ENCODE measurements at places on chromosomes 2 and 18.

- DNase-seq, result no peak
Measured at GRCh38 chr18:55462652-55463051, 125.3 kb downstream of the TCF4 start.

GRCh38 chr2:14601156-14601770, 31.3 kb upstream of the LRATD1 start:
- DNase-seq, result peak; percentile 30

DNA sequence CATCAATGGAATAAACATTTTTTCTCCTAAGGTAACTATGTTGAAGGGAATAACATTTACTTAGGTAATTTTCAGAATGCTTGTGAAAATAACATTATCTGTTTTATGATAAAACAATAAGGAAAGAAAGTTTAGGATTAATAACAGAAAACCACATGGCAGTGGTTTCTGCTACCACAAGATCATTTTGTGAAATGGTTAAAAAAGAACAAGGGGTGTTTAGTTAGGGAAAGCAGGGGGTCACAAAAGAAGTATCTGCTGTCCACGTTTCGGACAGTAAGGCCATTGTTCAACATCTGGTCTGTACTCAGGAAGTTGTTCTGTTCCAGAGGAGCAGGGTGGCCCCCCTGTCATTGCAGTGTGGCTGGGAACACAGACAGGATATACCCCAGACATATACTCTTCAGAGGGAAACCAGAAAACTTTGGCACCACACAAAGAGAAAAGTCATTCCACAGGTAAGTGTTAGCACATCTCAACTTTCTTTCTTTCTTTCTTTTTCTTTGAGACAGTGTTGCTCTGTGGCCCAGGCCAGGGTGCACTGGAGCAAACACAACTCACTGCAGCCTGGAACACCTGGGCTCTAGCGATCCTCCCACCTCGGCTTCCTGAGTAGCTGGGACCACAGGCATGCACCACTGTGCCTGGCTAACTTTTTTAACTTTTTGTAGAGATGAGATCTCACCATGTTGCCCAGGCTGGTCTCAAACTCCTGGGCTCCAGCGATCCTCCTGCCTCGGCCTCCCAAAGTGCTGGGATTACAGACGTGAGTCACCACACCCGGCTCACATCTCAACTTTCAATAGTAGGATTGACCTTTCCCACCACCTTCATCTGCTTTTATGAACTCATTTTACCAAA, 14.8 kb upstream of the ARL5A start:
- DNase-seq, result no peak

DNA sequence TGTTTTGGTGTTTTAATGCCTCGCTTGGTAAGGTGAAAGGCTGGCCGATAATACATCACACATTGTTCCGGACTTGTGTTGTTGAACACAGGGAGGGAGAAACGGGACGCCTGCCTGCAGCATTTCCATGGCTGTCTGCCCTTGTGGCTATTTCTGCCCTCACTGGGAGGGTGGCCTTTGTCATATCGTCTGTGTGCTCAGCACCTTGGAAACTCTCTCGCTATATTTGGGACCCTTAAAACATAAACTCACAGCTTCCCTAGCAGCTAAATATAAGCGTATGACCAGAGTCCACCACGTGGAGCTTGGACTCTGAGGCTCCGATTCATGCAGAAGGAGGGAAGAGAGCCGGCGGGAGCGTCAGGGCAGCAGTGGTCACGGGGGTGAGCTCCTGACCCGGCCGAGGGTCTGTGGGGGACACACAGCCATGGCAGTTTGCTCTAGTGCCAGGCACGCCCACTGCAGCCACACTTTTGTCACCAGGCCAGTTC, 111.7 kb downstream of the SH3BP4 start:
- no peak for DNase-seq

- DNase-seq, result no peak
Measured at GRCh38 chr2:235674146-235674545, 180.3 kb downstream of the AGAP1 start.

- DNase-seq, result no peak
Measured at GRCh38 chr18:11828786-11829432, 22.3 kb upstream of the CHMP1B start.

- peak; percentile 57 for DNase-seq
Measured at GRCh38 chr18:22471546-22472131, 53.9 kb upstream of the CTAGE1 start.

GRCh38 chr2:26646986-26647672, 6.0 kb upstream of the CIB4 start:
- no peak for DNase-seq
